ENCODE measurements at places on chromosomes 6 and 20.
A peak's percentile ranks its signal among the peaks of the same experiment; 100 is the strongest.

DNA sequence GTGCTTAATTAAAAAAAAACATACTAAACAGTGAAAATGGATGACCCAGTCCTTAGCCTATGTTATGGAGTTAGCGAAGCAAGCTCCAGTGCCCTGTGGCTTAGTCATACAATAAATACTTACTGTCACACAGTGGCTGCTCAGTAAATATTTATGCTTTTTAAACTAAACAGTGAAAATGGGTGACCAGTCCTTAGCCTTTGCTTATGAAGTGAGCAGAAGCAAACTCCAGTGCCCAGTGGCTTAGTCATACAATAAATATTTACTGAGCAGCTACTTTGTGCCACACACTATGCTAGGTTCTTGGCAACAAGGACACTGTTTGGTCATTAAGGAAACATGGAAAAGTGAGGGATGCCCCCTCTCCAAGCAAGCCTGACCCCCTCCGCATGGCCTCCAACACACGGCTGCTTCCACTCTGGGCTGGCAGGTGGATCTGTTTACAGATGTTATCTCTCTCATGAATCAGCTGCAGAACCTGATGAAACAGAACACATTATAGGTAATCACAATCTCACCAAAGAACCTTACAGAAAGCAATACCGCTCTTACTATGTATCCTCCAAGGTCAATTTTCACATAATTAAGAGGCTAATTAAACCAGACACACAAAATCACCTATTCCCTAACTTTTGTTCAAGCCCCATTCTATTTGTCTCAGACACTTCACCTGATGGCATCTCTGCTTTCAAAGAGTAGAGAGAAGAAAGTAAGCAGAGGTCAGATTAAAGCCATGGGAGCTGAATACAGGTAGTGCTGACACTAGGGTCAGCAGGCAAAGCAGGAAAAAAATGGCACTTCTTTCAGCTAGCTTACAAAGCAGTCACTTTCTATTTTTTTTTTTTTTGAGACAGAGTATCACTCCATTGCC, 27.3 kb downstream of the CDK5RAP1 start:
- DNase-seq = no peak

DNA sequence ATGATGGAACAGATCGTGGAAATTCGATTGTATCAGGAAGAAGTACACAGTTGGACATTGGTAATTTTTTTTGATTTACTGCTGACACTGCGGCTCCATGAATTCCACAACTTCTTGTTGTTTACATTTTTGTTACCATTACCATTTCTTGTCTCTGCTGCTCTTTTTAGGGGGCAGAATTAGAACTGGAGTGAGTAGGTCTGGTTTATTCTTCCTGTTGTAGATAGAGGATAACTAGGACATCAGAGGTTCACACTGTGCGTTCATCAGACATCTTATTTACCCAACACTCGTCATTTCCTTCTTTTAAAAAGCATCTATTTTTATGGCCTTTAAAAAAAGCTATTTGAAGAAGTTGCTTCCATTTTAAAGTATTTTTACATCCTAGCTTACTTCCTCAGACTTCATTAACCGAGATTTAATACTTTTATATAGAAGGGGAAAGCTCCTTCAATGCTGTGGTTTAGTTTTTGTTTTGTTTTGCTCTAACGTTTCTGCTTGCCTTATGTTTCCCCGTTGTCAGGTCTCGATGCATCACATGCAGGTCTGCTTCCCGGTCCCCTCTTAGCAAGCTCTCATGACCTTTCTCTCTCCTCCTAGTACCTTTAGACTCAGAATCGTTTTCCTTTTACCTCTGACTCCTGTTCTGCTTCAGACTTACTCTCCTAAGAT, 139.1 kb downstream of the ARID1B start:
- no peak for DNase-seq

DNA sequence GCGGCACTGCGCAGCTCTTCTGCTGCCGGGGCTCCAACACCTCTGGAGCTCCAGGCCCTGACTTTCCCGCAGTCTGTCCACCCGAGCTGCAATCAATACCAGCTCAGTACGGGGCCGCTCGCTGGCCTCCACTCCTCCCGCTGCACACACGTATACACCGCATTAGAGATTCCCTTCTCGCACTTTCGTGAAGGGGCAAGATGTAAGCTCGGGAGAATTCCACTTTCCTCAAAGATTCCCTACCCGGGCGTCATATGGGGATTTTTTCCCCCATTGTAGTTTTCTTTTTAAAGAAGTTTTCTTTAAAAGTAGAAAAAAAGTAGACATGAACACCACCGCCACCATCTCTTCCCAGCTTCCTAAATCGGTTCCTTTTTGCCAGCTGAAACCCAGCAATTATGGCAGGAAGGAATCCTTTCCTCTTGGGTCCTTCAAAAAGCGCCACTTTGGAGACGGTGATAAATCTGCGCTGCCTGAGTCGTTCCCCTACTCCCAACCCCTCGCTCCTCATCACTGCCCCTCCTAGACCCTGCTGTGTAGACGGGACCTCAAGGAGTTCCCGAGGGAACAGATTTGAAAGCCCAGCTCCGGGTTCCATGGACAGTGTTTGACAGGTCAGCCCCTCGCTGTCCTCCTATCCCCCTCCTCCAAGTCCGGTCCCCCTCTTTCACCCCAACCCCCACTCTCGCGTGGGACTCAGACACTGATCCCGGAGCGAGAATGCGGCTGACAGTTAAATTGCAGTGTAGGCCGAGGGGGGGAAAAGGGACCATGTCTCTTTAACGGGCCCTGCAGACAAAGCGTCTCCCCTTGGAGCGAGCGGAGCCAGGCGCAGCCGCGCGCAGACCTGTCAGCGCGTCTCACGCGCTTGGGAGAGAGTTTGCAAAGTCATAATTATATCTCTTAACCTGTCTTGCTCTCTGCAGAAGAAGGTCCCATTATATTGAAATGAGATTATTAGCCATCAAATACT, 39.5 kb downstream of the NCR2 start:
- DNase-seq = no peak

DNA sequence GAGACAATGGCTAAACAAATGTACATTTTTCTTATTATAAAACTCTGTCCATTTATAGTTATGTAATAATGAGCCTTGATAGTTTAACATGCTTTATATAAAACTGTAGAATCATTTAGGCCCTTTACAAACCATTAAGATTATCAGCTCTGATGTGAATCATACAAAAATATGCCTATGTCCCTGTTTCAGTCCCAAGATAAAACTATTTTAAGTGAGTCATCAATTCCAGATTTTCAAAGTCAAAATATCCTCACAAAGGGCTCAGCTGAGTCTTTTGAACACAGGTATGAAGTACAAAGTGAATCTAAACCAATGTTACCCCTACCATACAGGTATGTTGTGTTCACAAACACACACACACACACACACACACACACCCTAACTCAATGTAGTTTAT, 88.0 kb downstream of the PTPRK start:
- no peak for DNase-seq

GRCh38 chr6:91198588-91199255, 611.9 kb upstream of the MAP3K7 start:
- no peak for DNase-seq

GRCh38 chr20:32207626-32208498, at the start of the genes PLAGL2 and POFUT1:
Gene PLAGL2 (minus strand): TSS chr20:32207743. CDS start chr20:32202178, 5,565 bp downstream.
Gene POFUT1 (plus strand): TSS chr20:32207880. CDS start chr20:32207942, 62 bp downstream.
- DNase-seq = peak; percentile 92

GRCh38 chr6:21842875-21843645, 249.5 kb downstream of the SOX4 start:
- no peak for DNase-seq

- no peak for DNase-seq
Observed at GRCh38 chr6:94289131-94289530, 869.8 kb upstream of the EPHA7 start.

DNA sequence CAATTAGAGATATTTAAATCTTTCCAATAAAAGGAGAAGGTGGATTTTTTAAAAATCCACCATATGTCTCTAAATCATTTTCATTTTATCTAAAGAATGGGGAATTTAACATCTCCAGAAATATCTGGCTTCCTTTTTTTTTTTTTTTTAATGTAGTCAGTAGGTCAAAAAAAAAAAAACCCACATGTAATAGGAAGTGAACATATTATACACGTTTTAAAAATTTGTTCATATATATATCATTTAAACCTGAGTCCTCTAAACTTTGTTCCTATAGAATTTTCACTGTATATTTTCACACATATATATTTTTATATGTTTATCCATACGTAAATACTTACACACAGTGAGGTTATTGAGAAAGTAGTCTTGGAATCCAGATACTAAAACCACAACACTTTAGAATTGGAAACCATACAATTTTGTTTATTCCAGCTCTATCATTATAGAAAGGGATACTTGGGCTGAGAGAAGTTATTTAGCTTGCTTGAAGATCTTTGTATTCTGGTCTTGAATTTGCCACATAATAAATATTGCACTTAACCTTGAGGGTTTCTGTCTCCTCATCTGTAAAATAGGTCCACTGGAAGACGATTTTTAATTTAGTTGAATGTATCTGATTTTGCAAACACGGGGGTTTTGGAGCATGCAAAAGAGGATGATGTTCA, 62.1 kb upstream of the ZNF217 start:
- DNase-seq = no peak

DNA sequence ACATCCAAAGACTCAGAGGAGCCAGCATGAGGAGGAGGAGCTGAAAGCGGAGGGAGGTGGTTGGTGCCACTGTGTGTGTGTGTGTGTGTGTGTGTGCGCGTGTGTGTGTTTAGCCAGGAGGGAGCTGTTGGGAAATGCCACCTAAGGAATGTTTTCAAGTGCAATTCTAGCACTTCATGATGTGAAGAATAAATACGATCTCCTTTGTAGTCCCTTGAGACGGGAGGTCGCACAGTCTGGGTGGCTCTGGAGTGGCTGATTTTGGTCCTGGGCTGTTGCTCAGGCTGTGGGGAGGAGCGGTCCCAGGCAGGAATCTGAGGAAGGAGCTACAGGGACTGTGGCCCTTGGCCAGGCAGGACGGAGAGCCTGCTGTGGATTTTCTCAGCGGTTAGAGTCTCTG, 93.7 kb downstream of the PPP1R14C start:
- DNase-seq = no peak

DNA sequence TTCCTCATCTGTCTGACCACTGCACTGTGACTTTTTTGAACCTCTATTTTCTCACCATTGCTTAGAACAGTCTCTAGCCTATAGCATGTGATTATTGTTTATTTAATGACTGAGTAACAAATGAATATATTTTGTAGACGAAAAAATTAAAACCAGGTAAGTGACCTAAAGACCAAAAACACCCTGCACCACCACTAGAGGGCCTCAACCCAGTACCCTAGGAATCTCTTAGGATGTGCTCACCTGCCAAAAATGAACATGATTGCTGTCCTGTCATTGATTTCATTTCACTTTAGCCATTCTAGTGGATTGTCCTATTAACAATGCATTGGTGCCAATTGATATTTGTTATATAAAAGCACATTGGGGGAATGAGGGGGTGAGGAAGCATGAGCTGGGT, 199.1 kb downstream of the COL9A1 start:
- no peak for DNase-seq

- DNase-seq = peak; percentile 61
Observed at GRCh38 chr6:36285187-36285671, 15.4 kb downstream of the PNPLA1 start.

DNA sequence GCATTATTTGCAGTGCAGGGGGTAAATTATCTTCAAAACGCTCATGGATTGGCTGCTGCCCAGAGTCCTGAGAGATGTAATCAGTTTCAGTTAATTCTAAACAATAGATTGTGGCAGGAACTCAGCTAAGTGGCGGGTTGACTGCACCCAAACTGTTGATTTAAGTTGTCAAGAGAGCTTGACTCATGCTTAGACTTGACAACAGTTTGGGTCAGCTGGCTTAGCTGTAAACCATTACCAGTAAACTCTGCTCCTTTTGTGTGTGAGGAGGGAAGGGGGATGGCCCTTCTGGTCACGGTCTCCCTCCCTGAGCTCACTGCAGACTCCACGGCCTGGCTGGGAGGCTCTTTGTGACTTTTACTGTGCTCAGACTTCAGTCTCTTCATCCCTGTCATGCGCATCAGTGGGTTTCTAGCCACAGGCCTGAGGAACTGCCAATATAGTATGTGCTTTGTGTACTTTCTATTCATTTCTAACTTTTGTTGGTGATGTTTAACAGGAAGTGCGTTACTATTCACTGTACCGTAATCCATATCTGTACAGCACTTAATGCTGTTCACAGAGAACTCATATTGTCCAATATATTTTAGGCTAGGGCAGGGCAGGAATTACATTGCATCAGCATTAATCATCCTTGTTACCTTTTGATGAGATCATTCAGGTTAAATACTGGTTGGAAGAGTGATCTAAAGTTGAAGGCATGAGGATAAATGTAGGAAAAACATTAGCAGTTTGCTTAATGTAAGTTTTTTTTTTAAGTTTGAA, 488.3 kb downstream of the CDKAL1 start:
- DNase-seq = no peak

DNA sequence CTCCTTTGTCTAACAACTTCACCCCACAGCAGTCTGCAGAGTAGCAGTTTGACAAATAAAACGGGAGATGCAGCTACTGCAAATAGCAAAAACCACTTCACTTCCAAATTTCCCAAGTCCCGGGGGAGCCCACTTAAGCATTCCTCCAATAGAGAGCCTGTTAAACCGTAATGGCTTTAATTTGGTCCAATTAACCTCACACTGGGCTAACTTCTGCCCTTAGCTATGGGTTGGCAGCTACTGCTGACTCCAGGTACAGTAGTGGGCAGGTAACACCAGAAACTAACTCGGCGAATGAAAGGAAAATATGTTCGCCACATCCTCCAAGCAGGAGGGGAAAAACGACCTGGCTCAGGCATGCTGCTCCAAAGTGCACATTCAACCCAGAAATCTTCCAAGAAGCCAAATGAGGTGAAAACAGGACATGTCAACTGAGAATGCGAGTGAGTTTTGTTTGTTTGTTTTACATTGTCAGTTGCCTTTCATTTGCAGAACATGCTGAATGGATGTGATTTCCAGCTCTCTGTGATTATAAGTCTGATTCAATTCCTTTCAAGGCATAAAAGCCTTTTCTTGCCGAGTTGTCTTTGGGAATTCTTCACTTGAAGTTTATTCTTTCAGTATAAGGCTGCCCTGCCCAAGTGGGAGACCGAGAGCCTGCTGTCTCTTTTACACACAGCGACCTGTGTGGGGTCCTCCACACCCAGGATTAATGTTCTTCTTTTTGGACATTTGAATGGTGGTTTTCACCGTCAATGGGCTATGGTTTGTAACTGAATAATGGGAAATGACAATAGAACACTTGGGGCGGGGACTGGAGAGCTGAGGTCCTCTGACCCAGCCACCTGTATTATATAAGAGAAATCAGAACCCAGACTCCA, 117.3 kb upstream of the ARMC2 start:
- DNase-seq = no peak

GRCh38 chr6:166478782-166479592, 96.2 kb upstream of the MPC1 start:
- no peak for DNase-seq

DNA sequence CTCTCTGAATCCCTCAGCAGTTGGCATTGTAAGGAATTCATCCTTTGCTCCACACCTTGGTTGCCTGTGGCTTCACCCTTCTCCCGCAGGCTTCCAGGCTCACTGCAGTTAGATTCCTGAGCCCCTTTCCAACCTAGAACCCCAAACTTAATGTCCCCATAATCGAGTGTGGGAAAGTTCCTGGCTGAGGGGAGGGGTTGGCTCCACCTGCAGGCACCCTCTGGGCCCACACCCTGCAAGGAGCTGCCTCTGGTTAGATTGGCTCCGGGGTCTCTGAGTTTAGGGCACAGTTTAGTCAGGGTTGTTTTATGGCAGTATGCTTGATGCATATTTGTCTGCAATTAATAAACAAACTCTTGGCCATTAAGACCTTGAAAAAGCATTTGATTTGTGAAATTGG, 63.4 kb downstream of the MTHFD1L start:
- DNase-seq = no peak
